ENCODE measurements at places on chromosomes 6 and 20. TPM values are rescaled to one million over a fixed set of nuclear protein-coding genes. Genes with fewer than 3 reads are reported as not detected.

GRCh38 chr20:50120935-50121693, 8.2 kb upstream of the UBE2V1 start:
- no peak for DNase-seq

DNA sequence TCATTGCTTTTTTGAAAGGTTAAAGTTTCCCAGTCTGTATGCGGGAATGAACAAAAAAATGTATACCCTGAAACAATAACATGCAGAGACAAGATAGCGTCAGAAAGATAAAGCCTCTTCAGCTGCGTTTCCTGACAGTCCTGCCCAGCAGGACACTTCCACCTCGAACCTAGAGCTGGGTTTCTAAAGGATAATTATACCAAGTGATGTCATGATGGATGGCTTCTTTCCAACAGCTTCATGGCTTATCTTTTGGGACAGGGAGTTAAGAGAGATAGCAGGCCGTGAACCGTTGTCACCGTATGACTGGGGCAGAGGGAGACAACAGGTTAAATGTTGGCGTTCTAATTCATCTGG, 267.6 kb upstream of the SGK1 start:
- DNase-seq = no peak

GRCh38 chr20:52083627-52084232, 107.8 kb downstream of the ZFP64 start:
- DNase-seq = no peak

DNA sequence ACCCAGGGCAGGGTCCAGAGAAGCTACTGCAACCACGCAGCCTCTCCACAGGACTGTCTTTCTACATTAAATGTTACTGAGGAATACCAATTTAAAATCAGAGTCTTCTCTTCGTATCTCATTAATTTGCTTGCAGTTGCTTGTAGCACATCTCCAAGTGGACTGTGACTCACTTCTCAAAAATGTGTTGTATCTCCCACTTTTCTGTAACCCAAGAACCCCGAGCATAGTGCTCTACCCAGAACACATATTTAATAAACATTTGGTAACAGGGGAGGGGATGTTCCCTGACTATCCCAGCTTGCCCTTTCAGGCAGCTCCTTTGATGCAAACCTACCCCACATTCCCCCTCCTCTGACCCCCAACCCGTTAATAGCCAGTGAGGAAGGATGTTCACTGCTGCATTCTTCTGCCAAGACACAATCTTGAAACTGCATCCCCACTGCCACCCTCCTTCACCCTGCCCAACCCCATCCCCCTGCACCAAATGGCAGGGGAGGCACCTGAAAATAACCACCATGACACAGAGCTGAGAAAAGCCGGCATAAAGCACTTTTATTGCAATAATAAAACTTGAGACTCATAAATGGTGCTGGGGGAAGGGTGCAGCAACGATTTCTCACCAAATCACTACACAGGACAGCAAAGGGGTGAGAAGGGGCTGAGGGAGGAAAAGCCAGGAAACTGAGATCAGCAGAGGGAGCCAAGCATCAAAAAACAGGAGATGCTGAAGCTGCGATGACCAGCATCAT, 24.2 kb downstream of the FKBP1A start:
- DNase-seq = no peak

DNA sequence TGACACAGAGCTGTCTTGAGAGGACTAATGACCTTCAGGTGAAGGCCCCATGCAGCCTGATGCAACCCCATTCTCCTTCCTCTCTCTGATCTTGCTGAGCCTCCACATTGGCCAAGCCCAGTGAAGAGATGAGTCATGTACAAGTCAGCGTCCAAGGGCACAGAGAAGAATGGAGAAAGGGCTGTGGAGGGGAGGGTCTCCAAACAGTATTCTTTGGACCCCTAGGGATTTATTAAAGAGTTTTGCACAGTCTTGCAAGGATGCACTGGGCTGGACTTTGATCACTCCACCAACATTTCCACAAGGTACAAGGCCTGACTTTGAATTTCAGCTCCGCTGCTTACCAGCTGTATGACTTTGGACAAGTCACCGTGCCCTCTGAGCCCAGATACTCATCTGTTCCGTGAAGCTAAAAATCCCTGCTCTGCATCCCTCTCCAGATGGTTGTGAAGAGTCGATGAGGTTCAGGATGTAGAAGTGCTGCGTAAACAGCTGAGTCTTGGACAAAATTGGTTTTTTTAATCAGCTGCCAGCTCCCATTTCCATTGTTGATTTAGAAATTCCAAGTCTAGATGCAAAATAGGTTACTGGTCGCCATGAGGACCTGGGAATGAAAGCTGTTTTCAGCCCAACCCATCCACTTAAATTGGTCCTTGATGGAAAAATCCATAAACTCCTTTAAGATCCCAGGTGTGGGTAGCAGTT, 14.1 kb upstream of the KCNG1 start:
- no peak for DNase-seq

DNA sequence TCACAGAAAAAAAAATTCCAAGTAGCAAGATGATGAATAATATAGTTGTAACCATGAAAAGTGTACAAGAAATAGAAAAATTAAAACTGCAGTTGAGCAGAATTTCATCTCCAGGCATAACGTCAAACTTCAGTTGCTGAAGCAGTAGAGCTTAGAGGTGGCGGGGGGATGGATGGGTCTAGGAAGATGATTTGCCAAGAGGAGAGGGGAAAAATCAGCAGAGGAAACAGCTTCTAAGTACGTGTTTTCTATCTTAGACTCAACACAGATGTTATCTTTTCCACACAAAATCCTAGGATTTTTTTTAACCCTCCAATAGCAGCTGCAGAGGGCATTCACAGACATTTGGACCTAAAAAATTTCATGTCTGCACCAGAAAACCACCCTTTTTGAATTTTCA, 136.0 kb downstream of the OPN5 start:
- no peak for DNase-seq

GRCh38 chr6:118705544-118706491, 54.4 kb upstream of the CEP85L start:
- DNase-seq = no peak

GRCh38 chr20:44211177-44212039, 837 bp upstream of the OSER1 start:
- DNase-seq = no peak

- no peak for DNase-seq
These were observed 197.3 kb downstream of the PREX1 start for GRCh38 chr20:48630342-48631075.

The GABRR1 gene
- not detected for total RNA-seq

The ZKSCAN8 gene
- total RNA-seq = 12.7 TPM

The C20orf144 gene
- not detected for total RNA-seq

The DNAJC5 gene
- total RNA-seq = 41.4 TPM

The RAD21L1 gene
- not detected for total RNA-seq

The BIRC7 gene
- total RNA-seq = not detected

Measured in Right ventricle myocardium inferior (tissue), 1 donor.